ENCODE measurements at places on chromosomes 5 and 9.

- DNase-seq: no peak
Measured at GRCh38 chr9:135134268-135135022, 47.0 kb downstream of the OLFM1 start.

DNA sequence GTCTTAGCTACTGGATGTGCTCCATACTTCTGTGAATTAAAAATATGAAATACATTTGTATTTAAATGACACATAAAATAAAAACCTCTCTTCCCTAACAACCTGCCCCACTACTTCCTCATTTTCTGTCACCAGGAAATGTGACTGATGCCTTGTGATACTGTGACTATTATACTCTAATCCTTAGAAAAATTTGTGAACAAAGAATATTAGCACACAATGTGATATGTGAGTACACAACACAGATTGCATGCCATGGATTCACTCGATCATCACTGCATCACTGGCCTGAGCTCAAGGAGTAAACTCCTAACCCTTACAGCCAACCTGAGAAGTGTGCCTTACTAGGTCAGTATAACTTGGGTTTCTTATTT, 281.0 kb downstream of the EFNA5 start:
- DNase-seq: no peak

GRCh38 chr5:148162038-148162437, 6.3 kb upstream of the SPINK14 start:
- no peak for DNase-seq

DNA sequence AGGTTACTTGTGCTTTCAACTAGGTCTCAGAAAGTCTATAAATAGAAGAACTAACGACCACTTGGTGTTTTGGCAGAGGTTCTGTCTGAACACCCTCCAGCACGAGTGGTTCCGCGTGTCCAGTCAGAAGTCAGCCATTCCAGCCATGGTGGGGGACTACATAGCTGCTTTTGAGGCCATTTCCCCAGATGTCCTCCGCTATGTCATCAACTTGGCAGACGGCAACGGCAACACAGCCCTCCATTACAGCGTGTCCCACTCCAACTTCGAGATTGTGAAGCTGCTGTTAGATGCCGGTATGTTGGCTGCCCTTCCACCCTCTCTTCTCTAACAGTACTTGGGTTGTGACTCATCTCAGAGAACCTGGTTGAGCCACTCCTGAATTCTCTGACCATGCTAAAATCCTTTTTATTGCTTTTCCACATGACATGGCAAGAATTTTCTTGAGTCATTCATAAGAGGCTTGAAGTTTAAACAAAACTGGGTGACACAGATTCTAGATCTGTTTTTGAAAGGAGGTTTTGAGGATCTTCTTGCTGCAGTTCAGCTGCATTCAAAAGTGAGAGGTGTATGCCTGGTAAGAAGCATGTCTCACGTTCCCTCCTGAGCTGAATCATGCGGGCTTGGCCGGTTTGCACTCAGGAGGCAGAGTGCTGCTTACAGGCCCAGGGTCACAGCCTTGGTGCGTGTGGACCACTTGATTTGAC, 103.1 kb upstream of the DMRT1 start:
- no peak for DNase-seq

GRCh38 chr5:139271201-139272027, 22.1 kb upstream of the MATR3 start:
- DNase-seq: no peak

- no peak for DNase-seq
Measured at GRCh38 chr9:3762076-3762475, 236.3 kb upstream of the RFX3 start.

- no peak for DNase-seq
Measured at GRCh38 chr9:120071760-120072159, 508.2 kb downstream of the CDK5RAP2 start.

- DNase-seq: no peak
Measured at GRCh38 chr9:68489646-68490045, 51.0 kb downstream of the TMEM252 start.

- DNase-seq: no peak
Measured at GRCh38 chr9:35313916-35314315, 152.1 kb downstream of the UNC13B start.

DNA sequence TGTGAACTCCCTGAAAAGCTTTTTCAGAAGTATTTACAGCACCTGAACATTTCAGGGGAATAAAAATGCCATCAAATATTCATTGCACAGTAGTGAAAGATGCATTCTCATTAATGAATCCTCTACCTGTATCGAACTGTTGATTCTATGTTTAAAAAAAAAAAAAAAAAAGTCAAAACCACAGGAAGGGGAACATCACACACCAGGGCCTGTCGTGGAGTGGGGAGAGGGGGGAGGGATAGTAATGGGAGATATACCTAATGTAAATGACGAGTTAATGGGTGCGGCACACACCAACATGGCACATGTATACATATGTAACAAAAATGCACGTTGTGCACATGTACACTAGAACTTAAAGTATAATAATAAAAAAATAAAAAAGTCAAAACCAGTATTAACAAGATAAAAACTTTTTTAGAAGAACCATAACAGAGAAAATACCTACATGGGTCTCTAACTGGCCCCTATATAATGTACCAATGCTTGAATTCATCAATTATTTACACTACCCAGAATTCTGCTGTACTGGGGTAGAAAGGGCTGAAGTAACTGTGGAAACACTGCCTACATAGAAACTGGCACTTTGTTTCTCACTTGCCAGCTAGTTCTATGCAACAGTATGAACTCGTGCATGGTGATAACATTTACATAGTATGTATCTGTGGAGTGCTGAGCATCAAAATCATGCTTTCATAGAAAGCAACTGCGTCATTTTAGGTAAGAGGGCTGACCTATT, 48.9 kb downstream of the GNAQ start:
- no peak for DNase-seq

DNA sequence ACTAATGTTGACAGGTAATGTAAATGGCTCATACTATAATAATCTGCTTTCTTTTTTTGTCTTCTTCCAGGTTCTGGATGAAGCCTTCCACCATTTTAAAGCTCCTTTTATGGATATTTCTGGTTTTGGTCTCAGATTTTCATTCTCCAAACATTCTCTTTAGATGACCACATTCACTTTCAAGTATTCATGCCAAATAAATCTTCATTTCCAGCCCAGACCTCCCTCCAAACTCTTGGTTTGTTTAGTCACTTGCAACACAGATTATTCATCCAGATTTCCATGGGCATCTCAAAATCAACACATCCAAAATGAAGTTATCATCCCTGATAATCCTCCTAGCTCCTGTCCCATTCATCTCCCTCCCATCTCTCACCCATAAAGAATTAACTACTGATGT, 40.3 kb upstream of the SVEP1 start:
- no peak for DNase-seq

GRCh38 chr9:20271723-20272122, 350.6 kb downstream of the MLLT3 start:
- DNase-seq: no peak

DNA sequence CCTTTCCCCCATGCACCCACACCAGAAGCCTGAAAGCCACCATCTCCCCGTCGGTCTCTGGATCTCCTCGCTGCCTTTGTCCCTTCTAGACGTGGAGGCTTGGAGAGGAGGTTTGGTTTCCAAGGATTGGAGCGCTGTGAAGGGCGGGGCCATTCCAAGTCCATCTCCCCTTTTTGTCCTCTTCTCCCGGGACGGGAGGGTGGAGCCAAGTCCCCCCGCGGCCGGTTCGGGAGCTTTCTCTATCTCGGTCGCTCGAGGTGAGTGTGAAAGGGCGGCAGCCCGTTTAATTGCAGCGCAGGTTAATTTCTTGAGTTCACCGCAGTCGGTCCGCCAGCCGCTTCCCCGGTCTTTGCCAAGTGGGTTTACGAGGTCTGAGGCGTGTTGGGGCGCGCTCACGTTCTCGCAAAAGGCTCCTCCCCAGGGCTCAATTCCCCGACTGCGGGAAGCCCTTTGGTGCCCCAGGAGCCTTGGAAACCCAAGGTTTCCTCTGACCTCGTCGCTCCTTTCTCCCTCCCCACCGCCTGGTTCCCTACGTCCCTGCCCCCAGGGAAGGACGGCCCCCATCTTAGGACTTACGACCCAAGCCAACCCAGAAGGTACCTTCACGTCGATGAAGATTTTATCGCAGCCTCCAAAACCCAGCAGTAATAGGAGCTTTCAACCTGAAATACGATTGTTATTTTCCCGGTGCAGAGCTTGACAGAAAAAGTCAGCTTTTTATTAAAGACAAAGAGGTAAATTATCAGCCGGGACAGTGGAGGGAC, 2.8 kb upstream of the ZNF462 start:
- no peak for DNase-seq

DNA sequence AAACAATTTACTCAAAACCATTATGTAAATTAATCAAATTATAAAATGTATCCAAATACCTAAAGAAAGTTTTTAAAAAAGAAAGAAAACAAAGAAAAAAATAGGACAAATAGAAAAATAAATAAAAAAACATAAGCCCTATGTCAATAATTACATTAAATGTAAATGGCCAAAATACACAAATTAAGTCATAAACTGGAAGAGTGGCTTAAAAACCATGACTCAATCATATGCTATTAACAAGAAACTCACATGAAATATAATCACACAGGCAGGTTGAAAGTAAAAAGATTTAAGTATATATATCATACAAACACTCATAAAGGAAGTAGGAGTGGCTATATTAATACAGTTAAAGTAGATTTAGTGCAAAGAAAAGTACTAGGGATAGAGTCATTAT, 95.3 kb downstream of the PRELID2 start:
- DNase-seq: no peak

GRCh38 chr9:74556685-74557084, 59.5 kb downstream of the RORB start:
- DNase-seq: no peak

Data from CD8-positive, alpha-beta T cell (primary cell).